ENCODE measurements at places on chromosomes 12 and 14. TPM values are rescaled to one million over a fixed set of nuclear protein-coding genes. Genes with fewer than 3 reads are reported as not detected.

GRCh38 chr14:34711169-34711568 is 3.2 kb downstream of the CFL2 start:
- DNase-seq: no peak

DNA sequence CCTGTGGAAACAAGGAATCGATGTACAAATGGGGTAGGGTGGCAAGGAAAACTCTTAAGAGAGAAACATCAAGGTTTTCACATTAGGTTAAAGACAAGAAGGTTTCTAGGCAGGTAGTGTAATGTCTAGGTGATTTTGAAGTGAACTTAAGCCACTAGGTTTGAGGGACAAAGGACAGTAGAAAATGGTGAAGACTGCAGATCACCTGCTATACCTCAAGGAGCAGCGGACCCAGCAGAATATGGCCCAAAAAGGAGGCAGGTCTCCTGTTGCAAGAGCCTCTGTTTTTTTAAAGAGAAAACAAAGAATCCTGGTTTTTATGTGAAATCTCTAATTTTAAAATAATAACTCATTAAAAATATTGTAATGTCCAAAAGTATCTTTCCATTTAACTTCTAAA is 178.1 kb downstream of the ACSS3 start:
- no peak for DNase-seq

- DNase-seq: no peak
These were observed 135.7 kb downstream of the PLXNC1 start for GRCh38 chr12:94284046-94284445.

DNA sequence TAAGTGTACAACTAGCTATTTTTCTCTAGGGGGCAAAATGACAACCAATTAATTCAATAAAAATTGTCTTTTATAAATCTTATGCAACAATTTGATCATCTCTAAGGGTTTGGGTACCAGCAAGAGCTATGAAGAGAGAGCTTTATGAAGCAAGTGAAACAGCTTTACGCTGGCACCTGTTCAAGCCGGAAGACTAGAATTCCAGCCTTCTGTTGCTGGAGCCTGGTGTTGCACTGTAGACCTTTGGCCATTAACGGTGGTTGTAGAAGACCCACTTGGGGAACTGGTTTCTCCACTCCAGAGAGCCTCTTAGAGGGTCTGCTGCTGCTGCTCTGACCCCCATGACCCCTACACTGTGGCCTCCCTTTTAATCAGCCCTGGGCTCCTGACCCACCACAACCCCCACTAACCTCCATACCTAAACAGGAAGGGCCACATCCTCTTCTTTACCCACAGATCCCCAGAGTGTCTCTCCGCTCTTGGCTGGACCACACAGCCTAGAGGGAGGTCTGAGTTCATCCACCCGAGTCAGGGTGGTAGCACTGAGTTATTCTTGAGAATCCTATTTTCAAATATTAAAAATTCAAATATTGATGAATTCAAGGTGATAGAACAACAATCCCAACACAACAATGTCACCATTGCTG is 54.6 kb upstream of the STON2 start:
- no peak for DNase-seq

DNA sequence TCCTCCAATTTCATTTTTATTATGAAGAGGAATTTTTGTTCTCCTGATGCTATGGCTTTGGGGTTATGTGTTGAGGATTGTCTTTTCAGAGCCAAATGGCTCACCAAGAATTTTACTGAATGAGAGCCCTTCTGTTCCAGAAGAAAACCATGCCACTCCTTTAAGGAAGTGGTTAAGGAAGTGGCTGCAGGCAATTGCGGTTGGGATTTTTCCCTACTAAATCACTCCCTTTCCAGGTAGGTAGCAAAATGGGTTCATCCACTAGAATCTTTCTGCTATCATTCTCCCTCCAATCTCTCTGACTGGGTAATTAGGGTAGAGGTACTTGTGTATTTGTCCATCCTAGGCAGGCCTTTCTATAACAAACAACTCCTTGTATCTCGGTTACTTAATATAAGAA is 163.1 kb downstream of the TTC8 start:
- no peak for DNase-seq

GRCh38 chr14:68143341-68143841 is 323.8 kb downstream of the RAD51B start:
- DNase-seq: no peak

- no peak for DNase-seq
These were observed 9.5 kb upstream of the AJUBA start for GRCh38 chr14:22991852-22992251.

GRCh38 chr14:74029136-74029535 is 10.0 kb downstream of the BBOF1 start:
- no peak for DNase-seq

DNA sequence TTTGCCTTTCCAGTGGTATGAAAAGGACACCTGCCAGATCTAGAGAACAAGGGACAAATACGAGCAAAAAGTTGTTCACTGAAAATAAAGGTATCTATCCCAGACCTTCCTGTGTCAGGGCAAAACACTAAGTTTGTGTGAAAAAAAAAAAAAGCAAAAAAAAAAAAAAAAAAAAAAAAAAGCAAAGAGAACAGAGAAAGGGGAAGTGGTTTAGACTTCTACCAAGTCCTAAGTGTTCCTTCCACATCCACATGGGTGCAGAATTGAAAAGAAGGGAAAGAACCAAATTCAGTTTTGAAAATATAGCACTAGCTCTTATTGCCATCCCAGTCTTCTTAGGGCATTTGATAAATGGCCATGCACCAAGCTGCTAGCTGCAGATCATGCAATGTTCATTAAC is 41.7 kb downstream of the ZCRB1 start:
- DNase-seq: no peak

GRCh38 chr12:120928864-120929652 is 24.9 kb upstream of the SPPL3 start:
- no peak for DNase-seq

DNA sequence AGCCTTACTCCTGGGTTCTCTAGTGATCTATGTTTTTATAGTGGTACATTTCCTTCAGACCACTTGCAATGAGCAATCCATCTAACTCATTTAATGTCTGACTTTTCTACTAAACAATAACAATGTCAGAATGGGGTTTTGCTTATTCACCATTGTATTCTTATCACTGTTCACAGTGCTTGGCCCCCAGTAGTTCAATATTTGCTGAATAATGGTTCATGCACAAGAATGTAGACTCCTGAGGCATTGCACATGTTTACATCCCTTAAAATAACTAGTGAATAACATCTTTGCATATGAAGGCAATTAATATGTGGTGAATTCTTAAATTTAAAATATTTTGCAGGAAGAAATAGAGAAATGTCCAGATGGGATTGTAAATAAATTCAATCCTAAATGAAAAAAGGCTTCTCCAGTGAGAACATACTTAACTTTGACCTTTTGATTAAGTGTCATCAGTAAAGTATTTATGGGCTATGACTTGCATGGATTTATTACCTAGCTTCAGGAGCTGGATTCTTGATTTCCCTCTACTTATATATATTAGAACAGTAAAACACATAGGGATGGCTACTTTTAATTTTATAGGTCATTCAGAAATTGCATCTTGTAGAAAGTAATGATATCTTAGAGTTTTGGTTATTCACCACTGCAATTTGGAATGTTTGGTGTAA is 3.4 kb downstream of the CCER1 start:
- no peak for DNase-seq

GRCh38 chr14:96508900-96509299 is 6.7 kb downstream of the PAPOLA start:
- DNase-seq: no peak

GLI1 gene
- 0.10 TPM for total RNA-seq

GLS2 gene
- 2.8 TPM for total RNA-seq

TEX52 gene
- total RNA-seq: not detected

MAP3K9 gene
- 9.1 TPM for total RNA-seq

TAS2R14 gene
- 2.9 TPM for total RNA-seq

CLEC2B gene
- 116 TPM for total RNA-seq
